AML-193 (cell line): ENCODE measurements at places on chromosomes 2 and 18.

- DNase-seq: no peak
Observed at GRCh38 chr2:6986912-6987361, 69.7 kb downstream of the RNF144A start.

DNA sequence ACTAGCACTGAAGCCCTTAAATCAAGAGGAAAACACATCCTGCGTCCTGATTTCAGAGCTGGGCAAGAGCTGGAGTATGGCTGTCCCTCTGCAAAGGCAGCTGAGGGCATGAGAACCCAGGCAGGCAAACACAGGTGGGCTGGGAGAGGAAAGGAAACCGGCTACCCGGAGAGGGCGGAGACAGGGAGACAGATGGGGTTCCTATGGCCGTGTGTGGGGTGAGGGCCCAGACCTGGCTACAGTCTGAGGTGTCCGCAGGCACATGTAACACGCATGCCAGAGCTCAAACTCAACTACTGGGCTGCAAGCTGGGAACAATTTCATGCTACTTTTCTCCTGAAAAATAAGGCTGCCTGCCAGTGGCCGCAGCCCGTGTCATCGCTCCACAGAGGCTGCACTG lies 2.7 kb downstream of the COPS9 start:
- no peak for DNase-seq

GRCh38 chr2:240622531-240623235 lies 2.6 kb upstream of the GPR35 start:
- no peak for DNase-seq

DNA sequence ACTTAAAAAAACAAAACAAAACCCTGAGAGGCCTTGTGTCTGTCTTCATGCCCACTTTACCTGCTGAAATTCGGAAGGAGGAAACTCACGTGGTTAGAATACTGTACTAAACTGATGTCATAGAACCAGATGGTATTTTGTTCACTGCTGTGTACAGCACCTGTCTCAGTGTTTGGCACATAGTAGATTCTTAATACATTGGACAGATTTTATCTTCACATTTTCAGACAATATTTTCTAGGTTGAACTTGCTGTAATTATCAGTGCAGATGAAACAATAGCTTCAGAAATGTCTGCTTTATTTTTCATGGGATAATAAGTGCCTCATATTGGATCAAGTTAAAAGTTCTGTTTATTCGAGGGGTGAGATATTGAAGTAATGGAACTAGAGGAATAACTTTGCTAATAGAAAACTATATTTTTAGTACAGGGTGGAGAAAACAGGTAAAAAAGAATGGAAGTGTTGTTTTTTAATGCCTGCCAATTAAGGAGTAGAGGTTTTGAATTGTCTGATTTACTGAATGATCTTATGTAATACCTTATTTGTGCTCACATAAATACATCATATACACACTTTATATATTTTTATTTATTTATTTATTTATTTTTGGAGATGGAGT lies 23.7 kb downstream of the DDX1 start:
- DNase-seq: no peak

DNA sequence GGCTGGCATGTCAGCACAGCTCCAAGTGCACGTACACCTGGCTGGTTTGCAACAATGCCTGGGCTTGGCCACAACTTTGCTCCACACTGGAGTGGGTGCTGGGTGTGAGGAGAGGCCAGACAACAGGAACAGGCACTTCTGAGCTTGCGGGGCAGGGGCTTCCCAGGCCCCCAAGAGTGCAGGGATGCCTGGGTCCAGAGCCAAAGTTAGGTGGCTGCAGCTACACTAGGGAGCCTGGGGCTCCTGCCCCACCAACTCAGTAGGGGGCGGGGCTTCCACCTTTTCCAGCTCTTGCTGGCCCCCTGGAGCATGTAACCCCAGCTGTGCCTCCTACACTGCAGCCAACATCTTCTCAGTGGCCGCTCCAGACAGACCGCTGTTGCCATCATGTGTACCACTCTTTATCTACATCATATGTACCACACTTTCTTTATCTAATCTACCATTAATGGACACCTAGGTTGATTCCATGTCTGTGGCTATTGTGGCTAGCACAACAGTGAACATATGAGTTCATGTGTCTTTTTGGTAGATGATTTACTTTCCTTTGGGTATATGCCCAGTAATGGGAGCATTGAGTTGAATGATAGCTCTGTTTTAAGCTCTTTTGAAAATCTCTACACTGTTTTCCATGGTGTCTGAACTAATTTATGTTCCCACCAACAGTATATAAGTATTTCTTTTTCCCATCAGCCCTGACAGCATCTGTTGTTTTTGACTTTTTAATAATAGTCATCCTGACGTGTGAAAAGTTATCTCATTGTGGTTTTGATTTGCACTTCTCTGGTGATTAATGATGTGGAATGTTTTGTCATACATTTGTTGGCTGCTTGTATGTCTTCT lies 87.9 kb downstream of the ZNF804A start:
- DNase-seq: no peak

- no peak for DNase-seq
Observed at GRCh38 chr2:177338177-177338721, 54.3 kb upstream of the AGPS start.

DNA sequence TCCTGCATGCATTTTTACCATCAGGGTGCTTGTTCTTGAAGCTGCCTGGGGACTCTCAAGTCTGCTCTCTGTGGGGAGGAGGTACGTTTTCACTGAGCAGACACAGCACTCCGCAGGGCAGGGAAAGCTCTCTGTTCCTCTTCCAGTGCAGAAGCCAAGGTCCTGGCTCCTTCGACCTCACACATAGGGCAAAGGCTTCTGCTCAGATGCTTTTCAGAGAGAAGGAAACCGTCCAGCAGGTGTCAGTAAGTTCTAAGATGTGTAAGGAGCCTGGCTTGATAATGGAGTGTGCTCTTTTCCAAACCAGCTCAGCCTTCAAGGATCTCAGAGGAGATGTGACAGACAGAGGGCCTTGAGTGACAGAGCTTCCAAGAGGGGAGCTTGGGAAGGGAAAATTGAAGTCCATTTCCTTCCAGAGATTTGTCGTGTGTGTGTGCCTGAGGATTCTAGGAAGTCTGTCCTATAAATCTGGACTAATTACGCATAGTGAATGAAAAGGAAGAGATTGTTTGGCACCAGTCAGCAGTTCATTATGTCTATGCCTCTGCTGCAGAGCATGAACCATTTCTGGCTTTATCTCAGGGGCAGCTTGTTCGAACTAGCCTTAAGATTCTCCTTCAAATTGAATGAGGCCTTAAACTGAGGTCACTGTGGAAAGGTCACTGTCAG lies 67.3 kb upstream of the UPP2 start:
- DNase-seq: peak; percentile 82

DNA sequence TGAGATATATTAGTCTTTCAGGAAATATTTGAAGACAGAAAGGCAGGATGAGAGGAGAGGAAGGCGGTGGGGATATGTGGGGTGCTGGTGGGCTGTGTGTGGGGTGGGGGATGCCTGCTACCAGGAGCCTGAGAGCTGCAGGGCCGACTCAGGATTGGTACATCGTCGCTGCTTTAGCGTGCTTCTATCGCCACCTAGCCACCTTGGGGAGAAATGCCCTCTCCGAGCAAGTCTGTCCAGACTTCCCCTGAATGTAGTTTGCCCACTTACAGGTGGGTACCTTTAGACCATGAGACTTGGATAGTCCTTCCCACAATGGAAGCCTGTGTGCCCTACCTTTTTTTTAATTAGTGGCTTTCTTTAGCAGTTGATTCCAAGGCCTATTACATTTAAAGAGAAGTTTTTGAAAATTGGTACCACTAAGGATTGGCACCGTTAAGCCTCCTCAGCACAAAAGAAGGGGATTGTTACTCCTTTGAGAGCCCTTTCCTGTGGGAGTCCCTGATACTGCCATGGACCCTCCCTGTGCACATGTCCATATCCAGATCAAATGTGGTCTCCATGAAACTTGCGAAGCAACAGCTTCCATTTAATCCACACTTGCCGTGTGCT lies 114.1 kb upstream of the NDUFV2 start:
- peak; percentile 45 for DNase-seq

- DNase-seq: no peak
Observed at GRCh38 chr18:67035026-67035425, 431.1 kb upstream of the CDH19 start.

GRCh38 chr2:68700560-68700959 lies 34.1 kb upstream of the ARHGAP25 start:
- no peak for DNase-seq

GRCh38 chr18:51857989-51858388 lies 482.0 kb upstream of the DCC start:
- DNase-seq: no peak

DNA sequence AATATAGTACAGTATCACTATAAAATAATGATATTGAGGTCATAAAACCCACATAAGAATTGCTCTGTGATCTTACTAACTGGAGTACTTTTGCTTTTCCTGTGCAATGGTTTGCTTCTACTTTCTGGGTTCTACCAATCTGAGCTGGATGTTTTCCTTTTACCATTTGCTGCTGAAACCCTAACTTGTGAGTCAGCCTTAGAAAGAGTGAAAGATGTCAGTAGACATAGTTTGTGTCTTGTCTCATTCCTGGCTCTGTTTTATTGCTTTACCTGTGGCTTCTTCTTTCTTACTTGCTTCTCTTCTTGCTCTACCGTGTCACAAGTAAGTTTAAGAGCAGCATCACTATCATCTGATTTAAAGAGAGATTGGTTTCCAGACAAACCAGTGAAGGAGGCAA lies 61.0 kb downstream of the MBD2 start:
- no peak for DNase-seq

- no peak for DNase-seq
Observed at GRCh38 chr18:72675394-72675793, 131.3 kb upstream of the CBLN2 start.

GRCh38 chr18:70172225-70172624 lies 33.3 kb downstream of the RTTN start:
- no peak for DNase-seq

DNA sequence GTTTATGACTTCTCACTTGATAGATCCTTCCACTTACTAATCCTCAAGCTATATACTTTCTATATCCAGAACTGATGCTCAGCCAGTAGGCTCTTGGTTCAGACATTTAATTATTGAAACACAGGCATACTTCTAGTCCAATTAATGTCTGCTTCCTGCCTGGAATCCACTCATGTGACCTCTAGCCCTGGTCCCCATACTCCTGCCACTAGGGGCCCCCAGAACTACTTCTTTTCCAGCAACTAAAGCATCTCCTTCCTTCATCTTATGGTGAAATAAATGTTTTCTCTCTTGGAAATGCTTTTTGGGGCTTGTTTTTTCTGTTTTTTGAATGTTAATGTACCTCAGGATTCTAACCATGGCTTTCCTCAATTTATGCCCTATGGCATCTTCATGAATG lies 527.6 kb downstream of the SATB2 start:
- DNase-seq: no peak

DNA sequence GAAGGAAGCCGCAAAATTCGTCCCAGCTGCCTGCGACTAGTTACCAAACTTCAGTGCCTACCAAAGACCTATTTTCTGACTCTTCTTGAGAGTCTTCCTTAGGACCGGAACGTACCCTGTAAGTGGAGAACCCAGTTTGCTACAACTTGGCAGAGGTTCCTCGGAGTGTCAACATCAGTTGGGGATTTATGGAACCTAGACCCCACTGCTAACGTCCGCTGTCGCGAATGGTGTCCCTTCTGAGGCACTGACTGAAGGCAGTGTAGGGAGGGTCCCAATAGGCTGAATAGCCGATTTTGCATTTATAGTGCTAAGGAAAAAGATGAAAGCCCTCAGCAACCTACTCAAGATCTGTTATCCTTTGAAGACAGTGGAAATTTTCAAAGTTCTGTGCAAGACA lies 568 bp upstream of the STK17B start:
- DNase-seq: peak; percentile 61

DNA sequence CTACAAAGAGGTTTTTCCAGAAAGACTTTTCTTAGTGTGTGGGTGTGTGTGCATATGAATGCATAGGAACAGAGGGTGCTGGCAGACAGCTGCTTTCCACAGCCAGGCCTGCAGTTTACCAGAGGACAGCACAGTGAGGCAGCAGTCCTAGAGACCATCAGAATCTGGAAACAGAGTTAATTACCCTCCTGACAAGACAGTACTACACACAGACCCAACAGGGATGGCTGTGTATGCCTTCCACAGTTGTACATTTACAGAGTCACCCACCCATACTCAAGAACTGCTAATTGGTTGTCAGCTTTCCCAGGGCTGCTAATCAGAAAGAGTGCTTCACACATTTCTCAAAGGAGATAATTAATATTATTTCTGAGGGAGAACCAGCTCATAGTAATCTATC lies 104.7 kb downstream of the FEZ2 start:
- no peak for DNase-seq

GRCh38 chr2:163347982-163348856 lies 387.6 kb downstream of the FIGN start:
- no peak for DNase-seq

DNA sequence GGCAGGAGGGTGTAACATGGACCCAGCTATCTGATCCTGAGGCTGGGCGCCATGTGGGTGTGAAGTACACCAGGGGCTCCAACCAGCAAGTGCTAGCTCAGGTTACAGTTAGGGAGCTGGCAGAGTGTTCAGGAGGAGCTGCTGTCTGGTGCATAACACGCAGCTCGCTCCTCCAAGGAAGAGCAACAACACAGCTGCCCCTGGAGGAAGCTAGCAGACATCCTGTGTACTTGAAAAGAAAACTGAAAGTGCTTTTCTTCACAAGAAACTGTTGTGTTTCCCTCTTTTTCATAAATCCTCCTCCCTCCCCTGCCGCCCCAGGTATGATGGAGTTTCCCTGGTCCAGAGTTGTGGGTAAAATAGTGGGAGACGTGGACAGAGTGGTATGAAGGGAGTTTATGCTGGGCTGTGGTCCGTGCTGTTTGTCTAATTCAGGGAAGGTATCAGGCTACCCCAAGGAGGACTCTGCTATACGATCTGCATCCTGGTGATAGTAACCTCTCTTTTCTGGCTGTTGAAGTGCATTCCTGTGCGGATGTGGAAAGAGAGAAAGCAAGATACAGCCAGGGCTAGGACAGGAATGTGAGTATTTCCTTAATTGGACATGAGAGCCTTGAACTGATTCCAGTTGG lies 6.1 kb upstream of the LBH start:
- no peak for DNase-seq

DNA sequence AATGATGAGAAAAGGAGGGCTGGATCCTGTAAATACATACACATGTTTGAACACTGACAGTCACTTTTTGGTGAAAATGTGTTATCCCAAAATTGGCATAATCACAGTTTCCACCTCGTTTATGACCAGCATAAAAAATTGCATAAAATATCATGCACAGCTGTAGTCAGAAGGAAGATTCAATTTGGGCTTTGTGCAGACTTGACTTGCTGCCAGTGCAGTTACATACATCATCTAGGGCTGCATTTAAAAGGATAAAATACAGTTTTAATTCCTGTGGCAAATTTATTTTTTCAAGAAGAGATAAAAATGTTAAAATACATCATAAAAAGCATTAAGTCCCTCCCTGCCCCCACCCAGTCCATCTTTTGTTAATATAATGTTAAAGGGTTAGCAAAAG lies 103.8 kb downstream of the VWC2L start:
- DNase-seq: no peak
